HT1080 (cell line): ENCODE measurements at places on chromosomes 5 and 9.

DNA sequence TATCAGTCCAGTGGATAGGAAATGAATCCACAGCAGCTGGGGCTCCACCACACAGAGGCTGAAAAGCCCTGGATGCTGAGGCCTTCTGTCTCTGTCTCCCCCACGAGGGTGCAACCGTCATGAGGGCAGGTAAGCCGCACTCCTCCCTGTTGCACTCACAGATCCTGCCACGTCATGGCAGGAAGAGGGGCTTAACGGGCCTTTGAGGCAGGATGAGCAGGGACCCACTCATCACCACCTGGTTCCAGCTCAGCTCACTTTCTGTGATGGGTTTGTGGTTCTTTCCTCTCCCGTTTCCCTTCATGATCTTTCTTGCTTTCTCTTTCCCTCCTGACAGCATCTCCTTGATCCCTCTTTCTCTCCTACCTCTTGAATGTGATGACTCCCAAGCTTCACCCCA, 575.2 kb downstream of the CCDC171 start:
- DNase-seq = no peak

- no peak for DNase-seq
Observed at GRCh38 chr5:179869641-179870402, 11.2 kb upstream of the MRNIP start.

GRCh38 chr5:80326468-80326867, 6.7 kb downstream of the SPZ1 start:
- DNase-seq = no peak

DNA sequence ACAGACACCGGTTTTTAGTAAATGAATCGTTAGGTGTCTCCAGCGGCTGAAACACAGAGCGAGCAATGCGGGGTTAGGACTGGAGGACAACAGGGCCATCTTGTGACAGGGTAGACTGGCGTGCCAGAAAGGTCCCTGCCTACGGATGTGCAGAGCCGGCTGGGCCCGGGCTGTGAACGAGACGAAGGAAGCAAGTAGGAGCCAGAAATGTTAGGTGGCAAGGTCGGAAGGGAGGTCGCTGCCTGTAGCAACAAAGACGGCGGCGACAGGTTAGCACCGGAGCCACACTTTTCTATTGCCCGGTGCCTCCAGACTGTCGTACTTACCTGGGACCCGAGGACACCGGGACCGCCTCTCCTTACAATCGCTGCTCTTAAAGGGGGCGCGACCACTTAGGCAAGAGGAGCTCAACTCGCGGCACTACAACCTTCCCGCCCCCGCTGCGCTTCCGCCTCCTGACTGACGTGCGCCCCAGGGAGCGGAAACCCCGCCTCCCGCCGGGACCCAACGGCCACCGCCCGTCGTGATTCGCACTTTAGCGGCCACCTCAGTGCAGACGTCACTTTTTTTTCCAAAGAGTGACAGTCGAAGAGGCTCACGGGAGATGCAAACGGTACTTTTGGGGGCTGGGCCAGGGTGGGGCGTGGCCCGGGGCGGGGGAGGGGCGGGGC, at the start of gene INIP:
Gene INIP, minus strand, starts transcription at position 457 of the 671 bp plus-strand sequence. CDS start 1,632 bp downstream, outside the sequence.
- peak; percentile 96 for DNase-seq

DNA sequence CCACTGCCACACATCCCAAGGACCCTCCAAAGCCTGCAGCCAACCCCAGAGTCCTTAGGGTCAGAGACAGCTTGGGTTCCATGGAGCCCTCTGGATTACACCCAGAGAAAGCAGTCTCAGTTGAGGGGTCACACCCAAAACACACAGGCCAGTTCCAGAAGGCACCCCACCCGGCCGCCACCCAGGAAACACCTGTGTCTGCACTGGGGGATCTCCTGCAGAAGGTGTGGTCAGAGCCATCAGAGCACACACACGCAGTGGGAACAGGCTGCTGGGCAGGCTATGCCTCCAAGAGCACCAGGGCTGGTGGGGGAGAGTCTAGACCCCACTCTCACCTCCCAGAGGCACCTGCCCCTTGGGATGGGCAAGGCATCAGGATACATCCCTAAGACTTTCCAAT, 27.3 kb downstream of the NIPAL4 start:
- no peak for DNase-seq

DNA sequence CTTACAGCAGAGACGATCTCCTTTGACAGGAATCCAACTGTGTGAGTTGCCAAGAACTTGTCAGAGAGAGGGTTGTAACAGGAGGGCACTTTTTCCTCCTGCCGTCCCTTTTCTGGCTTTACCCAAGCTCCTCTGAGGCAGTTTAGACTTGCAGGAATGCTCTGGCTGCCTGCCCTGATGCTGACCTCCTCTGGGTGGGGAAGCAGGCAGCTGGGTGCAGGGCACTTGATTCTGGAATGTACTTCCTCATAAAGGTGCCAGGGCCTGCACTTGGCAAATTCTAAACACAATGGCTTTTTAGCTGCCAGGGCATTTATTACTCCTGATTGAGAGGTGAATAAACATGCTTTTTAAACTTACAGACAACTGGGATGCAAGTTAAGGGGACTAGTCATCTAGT, 190.4 kb downstream of the EPB41L4A start:
- peak; percentile 6 for DNase-seq

DNA sequence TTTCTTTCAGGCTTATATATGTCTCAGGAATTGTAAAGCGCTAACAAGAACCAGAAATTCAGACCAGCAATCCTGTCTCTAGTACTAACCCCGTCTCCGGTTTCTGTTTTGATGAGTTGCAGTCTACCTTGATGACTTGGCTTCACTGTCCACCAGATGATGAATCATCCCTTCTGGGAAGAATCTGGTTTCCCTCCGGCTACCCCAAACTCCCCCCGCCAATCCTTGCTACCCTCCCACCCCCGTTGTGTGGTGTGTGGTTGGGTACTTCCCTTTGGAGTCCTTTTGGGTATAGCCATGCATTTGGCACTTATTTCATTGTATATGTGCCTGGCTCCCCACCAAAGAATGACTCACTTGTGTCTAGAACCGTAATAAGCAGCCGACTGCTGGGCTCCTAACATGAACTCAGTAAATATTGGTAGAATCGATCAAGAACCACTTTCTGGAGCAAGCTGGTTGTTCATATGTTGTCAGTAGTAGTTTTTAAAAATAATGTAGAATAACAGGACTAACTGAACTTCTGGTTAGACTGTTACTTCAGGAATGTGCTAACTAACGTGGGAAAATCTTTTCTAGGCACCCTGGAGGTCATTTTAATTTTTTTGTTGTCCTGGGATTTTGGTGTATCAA, 8.3 kb upstream of the TGFBI start:
- peak; percentile 98 for DNase-seq

DNA sequence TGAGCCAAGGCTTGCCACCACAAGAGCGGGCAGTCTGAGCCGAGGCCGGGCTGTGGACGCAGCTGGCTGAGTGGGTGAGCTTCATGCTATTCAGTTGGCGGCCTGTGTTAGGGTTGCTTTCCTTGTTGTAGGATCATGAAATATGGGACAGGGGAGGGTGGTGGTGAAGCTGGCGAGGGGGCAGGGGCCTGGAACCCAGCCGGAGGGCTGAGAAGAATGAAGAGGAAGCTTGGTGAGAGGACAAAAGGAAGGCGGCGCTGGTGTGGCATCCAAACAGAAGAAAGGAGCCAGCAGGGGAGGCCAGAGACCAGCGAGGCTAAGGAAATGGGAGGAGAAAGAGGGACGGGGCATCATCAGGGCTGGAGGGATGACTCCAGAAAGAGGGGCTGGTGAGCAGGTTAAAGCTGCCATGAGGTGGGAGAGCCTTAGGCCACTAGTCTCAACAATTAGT, 18.3 kb downstream of the RALGPS1 start:
- no peak for DNase-seq

- no peak for DNase-seq
Observed at GRCh38 chr5:78835176-78835575, 149.9 kb downstream of the ARSB start.

GRCh38 chr5:156594406-156594805, 255.7 kb upstream of the PPP1R2B start:
- no peak for DNase-seq

DNA sequence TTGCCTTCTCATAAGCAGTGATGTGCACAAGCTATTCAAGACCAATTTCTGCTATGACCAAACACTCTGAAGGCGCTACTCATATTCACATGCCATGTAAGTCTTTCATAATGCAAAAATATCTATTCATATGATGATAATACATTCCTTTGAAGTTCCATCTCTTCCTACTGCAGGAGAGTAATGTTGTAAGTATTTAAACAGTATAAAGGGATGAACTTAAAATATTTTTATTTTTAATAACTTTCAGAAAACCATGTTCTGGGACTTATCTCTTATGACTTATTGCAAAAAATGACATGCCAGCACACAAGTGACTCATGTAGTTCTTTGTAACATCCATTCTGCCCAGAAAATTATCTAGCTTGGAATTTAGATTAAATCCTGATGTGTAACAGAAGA, 376.4 kb downstream of the KCTD16 start:
- DNase-seq = no peak

DNA sequence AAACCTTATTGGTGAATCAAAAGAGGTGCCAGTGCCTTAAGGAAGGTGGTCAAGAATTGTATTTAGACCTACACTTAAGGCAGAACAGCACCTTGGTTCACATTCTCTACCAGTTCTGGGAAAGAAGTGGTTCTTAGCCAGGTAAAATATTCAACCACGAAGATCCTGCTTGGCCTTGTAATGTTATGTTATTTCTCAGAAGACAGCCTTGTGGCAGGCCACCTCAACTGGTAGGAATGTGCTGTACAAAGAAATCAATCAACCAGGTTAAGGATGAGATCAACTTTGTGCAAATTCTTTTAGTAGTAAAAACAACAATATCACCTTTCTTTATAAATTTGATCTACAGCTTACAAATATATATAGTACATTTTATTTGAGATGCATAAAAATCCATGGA, 246.8 kb downstream of the ARRDC3 start:
- peak; percentile 60 for DNase-seq

DNA sequence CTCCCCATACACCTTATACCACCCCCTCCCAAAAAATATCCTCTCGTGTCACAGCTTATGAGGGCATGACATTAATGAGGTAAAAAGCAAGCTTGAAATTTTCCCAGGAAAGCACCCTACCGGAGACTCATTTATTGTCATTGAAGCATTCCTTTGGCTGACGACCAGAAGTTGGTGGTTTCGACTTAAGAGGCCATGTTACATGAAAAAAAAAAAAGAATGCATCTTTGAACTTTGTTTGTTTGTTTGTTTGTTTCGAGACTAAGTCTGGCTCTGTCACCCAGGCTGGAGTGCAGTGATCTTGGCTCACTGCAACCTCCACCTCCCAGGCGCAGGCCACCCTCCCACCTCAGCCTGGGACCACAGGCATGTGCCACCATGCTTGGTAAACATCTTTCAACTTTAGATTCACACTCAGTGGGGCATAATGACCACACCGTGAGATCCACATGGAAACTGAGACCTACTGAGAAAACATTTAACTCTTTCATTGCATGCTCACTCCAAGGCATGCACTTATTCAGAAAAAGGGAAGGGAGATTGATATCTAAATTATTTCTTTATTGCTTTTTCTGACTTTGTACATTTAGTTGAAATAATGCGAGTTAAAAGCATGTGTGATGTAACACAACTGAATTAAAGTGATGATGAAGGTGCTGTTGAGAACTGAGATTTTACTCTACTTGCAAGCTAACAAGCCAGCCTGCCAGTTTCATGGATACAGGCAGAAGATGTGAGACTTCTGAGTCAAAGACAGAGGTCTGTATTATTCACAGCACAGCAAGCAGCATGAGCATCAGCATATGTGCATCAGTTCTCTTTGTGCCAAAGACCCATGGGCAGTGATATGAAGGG, 5.1 kb upstream of the RAB14 start:
- DNase-seq = no peak

GRCh38 chr5:173047838-173048105, 8.4 kb upstream of the CREBRF start:
- DNase-seq = no peak

DNA sequence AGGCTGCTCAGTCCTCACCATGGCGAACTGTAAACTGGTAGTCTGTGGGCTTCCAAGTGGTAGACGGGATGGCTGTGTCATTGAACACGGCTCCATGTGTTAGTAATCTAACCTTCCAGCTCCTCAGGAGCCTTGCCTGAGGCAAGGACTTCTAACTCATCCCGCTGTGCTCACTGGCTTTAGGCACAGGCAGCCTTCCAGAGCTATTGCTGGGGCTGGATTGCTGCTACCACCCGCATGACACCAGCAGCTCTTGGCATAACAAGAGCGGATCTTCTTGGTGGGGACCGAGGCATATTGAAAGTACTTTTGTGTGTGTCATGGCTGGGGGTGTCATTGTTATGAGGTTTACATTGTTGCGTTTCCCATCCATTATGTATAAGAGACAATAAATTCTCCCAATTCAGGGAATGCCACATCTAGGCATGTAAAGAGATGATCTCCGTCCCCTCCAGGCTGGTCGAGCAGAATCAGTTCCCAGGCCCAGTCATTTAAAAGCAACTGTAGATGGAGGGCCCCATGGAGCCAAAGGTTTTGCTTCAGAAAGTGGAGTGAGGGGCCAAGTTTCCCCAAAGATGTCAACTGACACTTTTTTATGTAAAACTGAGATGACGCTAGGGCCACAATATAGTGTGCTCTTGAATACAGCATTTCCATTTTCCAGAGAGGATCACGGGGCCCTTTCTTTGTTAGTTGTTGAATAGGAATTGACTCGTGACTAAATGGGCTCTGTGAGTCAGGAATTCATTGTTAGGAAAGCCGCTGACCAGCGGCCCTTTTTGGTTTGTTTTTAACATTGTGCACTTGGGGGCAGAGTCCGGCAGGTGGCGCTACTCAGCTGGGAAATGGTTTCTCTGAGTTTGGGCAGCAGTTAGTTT, 759.5 kb downstream of the TAF11L14 start:
- peak; percentile 81 for DNase-seq

GRCh38 chr5:160961761-160962160, 109.8 kb upstream of the ATP10B start:
- DNase-seq = no peak

DNA sequence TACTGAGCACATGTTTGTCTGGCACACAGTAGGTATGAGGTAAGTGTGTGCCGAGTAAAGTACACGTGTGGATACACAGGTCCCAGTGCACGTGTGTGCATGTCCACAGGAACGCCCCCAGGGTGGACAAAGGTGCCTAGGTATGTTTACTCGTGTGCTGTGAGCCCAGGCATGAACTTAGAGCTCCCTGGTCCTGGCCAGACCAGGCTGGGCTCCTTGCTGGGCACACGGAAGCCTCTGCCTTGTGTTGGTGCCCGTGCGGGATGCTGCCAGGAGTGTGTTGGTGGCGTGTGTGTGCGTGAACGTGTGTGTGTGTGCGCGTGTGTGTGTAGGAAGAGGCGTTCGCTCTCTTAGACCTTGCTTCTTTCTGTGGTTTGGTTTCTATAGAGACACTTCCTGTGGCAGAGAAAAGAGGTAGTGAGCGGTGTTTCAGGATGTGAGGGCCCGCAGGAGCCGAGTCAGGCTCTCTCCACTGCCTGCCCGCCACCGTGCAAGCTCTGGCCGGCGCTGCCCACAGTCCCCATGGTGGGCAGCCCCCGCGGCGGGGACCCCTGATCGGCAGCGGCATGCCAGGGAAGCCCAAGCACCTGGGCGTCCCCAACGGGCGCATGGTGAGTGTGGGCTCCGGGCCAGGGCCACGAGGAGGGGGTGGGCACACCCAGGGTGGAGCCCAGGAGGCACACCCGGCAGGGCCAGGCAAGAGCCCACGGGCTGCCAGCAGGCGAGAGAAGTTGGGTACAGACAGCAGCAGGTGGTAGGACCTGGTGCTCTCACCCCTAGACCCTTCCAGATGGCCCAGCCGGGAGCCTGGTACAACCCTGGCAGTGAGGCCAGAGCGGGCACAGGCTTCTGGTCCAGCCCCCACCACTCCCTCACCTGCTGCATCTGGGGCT, at the start of gene RGS14:
Gene RGS14, plus strand, starts transcription at position 466 of the 893 bp plus-strand sequence. Its CDS starts 101 bp downstream, at position 567.
- peak; percentile 84 for DNase-seq
